ENCODE measurements at places on chromosomes 7 and 10.
A peak's percentile ranks its signal among the peaks of the same experiment; 100 is the strongest.

DNA sequence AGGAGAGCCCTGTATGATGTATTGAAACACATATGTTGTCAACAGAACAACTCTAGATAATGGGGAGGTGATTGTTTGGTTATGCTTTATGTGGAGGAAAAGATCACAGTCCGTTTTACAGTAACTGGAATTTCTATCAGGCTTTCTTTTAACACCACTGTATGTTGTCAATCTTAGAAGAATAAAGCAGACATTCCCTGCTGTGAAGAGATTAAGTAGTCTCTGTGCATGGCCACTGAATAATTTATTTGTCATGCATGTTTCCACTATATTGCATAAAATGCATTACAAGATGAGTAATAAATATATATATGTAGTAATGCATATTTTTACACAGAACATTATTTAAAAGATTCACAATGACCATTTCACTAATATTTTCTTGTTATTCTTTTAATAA lies 440.0 kb downstream of the ANKRD7 start:
- no peak for DNase-seq

GRCh38 chr10:93177511-93177910 lies 103.8 kb downstream of the CYP26A1 start:
- no peak for DNase-seq

- no peak for DNase-seq
These were observed 6.1 kb downstream of the SLC4A2 start for GRCh38 chr7:151065516-151065915.

GRCh38 chr10:99555825-99556523 lies 23.2 kb downstream of the NKX2-3 start:
- DNase-seq, result no peak

GRCh38 chr7:4713183-4713784 lies 31.2 kb downstream of the FOXK1 start:
- no peak for DNase-seq

DNA sequence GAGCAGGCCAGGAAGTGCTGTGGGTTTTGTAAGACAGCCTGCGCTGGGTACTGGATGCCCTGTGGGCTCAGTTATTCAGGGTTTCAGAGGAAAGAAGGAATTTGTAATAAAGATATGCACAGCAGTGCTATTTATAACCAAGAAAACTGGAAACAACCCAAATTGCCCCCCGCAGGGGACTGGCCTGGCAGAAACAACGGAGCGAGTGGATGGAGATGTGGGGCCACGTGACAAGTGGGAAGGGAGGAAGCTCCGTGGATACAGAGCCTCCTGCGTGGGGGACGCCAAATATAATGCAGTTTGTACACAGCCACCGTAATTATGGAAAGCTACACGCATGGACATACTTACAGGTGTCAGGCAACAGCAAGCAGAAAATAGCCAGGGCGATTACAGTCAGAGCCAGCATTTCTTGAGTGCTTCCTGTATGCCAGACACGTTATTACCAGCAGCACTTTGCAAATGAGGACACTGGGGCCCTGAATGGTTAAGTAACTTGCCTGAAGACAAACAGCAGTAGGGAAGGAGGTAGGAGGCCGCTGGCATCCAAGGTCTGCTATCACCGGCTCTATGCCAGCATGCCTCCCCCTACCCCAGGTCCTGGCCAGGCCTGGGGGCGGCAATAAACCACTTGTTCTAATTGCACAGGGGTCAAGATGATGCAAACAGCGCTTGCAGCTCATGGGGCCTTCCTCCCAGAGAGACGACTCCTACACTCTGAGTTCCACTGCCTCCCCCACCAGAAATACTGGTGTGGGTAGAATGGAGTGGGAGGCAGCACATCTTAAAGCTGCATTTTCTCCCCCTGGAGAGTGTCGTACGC lies 8.7 kb upstream of the CAMK2B start:
- no peak for DNase-seq

DNA sequence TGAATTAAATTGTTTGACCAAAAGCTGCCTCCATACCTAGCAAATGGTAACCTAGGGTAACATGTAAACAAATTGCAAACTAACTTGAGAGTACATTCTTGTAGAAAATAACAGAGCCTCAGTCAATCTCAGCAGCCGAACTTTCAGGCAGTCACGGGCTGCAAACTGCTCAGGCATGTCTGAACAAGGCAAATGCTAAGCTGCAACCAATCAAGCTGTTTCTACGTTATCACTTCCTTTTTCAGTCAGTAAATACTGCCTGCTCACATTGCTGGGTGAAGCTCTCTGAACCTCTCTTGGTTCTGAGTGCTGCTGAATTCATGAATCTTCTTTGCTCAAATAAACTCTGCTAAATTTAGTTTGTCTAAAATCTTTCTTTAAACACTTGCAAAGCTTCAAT lies 1212.4 kb downstream of the SORCS1 start:
- no peak for DNase-seq

DNA sequence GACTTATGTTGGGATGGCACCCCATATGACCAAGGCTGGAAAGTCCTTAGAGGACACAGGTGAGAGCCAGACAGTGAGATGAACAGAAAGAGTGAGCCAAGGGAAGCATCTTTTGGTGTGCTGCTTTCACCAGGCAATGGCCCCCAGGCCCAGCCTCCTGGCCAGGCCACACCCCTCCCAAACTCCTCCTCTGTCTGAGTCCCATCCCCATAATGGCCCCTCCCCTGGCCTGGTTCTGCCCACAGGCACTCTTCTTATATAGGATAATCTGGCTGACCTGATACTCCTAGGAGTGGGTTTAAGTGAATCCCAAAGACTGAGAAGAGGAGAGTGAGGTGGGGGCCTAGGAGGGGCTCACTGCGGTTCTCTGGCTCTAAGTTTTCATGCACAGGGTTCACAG lies 252.5 kb downstream of the RPS24 start:
- no peak for DNase-seq

DNA sequence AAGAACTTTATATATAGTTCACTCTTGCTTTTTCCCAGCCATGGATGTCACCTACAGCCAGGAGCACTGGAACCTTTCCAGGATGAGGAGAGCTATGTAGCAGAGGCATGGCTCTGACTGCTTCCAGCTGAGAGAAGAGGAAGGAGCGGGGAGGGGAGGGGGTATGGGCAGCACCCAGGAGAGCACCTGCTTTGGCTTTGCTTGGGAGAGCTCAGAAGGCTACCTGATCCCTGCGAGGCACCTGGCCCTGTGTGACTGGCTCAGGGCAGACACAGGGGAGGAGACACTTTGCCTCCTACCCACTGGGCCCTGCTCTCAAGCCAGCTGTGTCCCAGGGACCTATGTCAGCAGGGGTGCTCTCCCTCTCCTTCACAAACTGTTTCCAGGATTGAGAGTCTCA lies 67.1 kb downstream of the HK1 start:
- no peak for DNase-seq

DNA sequence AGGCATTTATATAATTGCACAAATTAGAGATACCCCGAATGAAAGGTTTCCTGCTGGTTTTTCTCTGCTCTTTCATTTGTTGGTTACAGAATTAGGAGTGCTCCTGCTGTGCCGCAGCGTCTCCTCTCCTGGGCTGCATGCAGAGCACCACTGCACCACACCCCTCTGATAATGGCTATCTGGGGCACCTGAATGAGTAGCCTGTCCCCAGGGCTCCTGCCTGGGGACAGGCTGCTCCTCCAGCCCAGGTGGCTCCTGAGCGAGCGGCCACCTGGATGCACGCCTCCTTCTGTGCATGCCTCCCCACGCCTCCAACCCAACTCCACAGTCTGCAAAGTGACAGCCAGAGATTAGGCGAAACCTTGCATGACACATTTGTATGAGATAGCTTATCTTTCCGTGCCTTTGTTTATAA lies 242.6 kb upstream of the FZD8 start:
- DNase-seq, result no peak

DNA sequence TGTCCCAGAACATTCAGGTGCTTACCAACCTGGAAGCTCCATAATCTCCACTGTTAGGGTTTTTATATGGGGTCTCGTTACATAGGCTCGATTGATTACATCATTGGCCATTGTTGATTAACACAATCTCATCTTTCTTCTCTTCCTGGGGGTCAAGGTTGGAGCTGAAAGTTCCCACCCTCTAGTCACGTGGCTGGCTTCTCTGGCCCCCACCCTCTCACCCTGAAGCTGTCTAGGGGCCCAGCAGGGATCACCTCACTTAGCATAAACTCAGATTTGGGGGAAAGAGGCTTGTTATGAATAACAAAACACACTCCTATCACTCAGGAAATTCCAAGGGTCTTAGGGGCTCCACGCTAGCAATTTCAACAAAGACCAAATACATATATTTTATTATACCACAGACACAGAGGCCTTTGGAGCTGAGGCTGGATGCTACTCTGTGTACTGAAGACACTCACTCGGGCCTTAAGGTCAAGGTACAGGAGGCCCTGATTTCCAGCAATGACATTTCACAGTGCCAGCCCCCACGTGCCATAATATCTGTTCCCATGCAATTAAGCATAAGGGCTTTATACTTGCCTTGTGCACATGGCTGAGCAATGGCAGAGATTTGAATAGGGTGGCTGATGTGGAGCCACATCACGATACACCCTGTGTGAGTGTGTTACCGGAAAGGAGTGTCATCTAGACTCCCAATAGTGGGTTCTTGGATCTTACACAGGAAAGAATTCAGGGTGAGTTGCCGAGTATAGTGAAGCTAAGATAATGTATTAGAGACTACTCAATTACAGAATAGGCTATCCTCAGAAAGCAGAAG lies 108.2 kb downstream of the COL26A1 start:
- DNase-seq, result no peak

DNA sequence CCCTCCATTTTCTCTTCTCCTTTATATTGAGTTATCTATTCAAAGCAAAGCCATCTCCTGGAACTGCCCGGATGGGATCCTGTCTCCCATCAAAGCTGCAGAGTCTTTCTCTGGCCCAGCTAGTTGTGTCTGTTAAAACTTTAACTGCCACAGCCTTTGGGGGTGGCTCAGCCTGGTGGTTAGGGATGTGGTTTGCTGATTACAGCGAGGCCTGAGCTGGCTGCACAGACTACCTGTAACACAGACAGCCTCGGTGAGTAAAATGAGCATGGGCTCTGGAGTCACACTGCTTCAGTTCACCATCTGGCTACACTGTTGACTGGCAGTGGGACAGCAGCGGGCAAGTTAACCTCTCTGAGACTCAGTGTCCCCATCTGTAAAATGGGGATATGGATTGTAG lies 18.4 kb upstream of the HABP2 start:
- DNase-seq, result peak; percentile 61

- no peak for DNase-seq
These were observed 40.6 kb upstream of the NPFFR1 start for GRCh38 chr10:70324339-70324861.

GRCh38 chr10:44947371-44948152 lies 12.0 kb upstream of the RASSF4 start:
- no peak for DNase-seq

DNA sequence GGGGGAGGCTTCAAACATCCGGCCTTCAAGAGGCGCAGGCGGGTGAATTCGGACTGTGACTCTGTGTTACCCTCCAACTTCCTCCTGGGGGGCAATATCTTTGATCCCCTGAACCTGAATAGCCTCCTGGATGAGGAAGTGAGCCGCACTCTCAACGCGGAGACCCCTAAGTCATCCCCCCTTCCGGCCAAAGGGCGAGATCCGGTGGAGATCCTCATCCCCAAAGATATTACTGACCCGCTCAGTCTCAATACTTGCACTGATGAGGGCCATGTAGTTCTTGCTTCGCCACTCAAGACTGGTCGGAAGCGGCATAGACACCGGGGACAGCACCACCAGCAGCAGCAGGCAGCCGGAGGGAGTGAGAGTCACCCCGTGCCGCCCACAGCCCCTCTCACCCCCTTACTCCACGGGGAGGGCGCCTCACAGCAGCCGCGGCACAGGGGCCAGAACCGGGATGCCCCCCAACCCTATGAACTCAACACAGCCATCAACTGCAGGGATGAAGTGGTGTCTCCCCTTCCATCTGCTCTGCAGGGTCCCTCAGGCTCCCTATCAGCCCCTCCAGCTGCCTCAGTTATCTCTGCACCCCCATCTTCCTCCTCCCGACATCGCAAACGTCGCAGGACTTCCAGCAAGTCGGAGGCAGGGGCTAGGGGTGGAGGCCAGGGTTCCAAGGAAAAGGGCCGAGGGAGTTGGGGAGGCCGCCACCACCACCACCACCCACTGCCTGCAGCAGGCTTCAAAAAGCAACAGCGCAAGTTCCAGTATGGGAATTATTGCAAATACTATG lies 1.1 kb downstream of the MEPCE start:
- DNase-seq, result no peak

GRCh38 chr10:117549100-117549585 lies 6.6 kb downstream of the EMX2 start:
- DNase-seq, result no peak

DNA sequence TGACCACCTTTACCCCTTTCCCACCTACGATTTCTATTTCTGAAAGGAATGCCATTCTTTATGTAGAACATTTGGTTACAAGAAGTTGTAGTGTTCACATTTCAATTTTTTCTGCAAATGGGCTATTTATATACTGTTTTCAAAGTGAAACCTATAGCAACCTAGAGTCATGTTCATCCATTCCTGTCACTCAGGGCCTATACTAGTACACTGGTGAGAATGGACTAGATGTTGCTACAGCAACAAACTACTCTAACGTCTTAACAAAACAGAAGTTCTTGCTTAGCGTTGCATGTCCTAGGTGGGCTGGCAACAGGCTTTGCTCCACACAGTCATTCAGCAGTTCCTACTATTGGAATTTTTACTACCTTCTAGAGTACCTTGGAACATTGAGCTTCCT lies 16.3 kb downstream of the CASD1 start:
- no peak for DNase-seq

GRCh38 chr10:46527241-46527811 lies 29.1 kb downstream of the GPRIN2 start:
- DNase-seq, result no peak

GRCh38 chr10:18886102-18886501 lies 162.5 kb upstream of the MALRD1 start:
- peak; percentile 27 for DNase-seq

- DNase-seq, result no peak
These were observed 23.9 kb downstream of the HECTD2 start for GRCh38 chr10:91434041-91434440.

GRCh38 chr7:4025694-4026615 lies 656.1 kb upstream of the FOXK1 start:
- DNase-seq, result no peak

DNA sequence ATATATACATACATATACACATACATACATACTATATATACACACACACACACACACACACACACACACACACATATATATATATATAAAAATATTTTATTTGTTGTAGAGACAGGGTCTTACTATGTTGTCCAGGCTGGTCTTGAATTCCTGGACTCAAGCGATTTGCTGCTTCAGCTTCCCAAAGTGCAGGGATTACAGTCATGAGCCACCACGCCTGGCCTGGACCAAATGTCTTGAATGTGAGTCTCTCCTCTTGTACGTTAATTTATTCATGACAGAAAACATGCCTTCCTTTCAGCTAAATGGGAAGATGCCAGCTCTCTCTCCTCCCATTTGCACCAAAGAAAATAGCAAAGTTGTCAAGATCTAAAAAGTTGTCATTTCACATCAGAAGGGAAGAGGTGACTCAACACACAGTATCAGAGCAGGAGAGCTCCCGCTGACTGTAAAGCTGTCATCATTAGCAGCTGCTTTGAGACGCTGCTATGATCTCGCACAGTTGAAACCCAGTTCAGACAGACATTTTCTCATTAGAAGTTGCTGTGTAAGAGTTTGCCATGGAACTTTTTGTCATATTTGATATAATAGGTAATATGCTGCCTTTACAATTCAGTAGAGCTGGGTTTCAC lies 224.3 kb downstream of the SFMBT2 start:
- DNase-seq, result no peak

GRCh38 chr7:22295402-22296264 lies 61.3 kb downstream of the RAPGEF5 start:
- DNase-seq, result no peak
